ENCODE measurements at places on chromosomes 2 and 18.

DNA sequence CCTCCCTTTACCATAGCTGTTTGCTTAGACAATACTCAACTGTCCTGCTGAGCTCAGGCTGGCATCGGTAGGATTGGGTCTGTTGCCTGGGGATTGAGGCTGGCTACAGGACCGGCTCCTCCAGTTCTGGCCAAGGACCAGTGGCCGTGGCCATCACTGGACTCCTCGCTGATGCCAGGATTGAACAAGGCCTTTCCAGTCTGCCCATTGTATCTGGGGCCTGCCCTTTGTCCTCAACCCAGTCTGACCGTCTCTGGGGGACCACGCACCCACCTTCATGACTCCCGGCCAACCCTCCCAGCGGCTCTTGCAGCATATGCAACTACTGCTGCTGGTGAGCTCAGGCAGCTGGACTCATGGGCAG lies 28.7 kb downstream of the SH2D6 start:
- no peak for DNase-seq

GRCh38 chr2:12663306-12664037 lies 53.3 kb upstream of the TRIB2 start:
- no peak for DNase-seq

GRCh38 chr18:75477900-75478299 lies 50.4 kb upstream of the SMIM21 start:
- no peak for DNase-seq

DNA sequence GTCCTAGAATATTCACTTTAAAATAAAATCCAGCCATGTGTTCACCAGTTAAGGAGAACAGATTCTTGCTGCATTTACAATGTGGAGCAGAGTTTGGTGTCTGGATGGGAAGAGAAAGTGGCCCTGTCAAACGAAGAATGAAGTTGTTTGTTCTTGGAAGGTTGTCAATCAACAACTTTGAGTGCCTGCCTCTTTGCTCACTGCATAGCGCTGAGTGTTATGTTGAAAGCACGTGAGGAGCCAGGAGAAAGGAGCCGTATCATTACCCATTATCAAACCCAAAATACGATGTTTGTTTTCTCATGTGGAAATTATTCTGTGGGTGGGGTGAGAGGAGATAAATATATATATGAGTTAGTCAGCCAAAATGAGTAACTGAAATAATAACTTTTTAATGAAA lies 492.5 kb upstream of the POU3F3 start:
- no peak for DNase-seq

- no peak for DNase-seq
Observed at GRCh38 chr2:64439194-64439593, 14.8 kb upstream of the LGALSL start.

GRCh38 chr2:51103205-51103604 lies 71.3 kb upstream of the NRXN1 start:
- DNase-seq: no peak

Data from GM12864 (cell line).